Stimulated activated CD8-positive, alpha-beta memory T cell treated with anti-CD3 and anti-CD28 coated beads, Interleukin-7, amount 100 ng/mL, for 1 hour (primary cell): ENCODE measurements at places on chromosomes 11 and 22.

GRCh38 chr11:3134218-3134621, 30.9 kb downstream of the OSBPL5 start:
- no peak for DNase-seq

DNA sequence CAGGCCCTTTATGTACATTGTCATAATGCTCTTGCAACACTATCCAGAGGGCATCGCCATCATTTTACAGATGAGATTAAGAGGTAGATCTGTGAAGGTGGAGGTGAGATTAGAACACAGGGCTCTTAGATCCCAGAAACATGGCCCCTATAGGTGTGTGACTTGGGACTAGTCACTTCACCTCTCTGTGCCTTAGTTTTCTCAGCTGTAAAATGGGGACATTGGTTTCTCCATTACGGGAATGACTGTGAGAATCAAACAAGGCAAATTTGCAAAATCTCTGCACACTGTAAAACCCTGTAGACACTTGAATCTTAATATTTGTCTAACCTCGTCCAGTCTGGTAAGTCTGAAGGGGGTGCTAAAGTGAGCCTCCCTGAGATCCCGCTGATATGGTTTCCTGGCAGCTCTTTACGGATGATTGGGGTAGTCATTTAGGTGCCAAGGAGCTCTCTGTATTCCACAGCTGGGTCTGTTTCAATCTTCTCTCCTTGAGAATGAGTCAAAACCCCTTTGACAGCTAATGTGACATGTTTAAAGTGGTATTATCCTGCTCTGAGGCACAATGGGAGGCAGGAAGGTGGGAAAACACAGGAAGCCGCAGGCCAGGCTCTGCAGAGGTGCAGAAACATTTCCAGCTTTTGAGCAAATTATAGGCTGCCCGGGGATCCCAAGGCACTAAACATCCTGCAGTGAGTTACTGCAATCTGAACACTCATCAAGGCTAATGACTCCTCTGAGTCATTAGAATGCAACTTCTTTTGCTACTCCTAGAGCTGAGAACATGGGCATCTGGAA, 140.8 kb downstream of the CCDC81 start:
- no peak for DNase-seq

- no peak for DNase-seq
Observed at GRCh38 chr11:112161012-112161411, 2.9 kb downstream of the IL18 start.

GRCh38 chr11:67626970-67627369, 2.8 kb downstream of the NUDT8 start:
- DNase-seq = no peak

DNA sequence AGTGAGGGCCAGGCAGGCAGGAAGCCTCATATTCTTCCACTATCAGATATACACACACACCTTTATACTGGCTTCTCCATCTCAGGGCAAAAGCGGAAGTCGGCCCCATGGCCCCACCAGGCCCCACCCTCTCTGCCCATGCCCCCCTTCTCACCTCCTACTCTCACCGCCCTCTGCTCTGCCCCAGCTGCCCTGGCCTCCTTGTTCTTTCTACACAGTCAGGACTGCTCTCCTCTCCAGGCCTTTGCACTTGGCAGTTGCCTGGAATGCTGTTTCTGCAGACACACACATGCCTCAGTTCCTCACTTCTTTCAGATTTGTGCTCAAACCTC, 25.3 kb downstream of the OTOG start:
- DNase-seq = no peak

DNA sequence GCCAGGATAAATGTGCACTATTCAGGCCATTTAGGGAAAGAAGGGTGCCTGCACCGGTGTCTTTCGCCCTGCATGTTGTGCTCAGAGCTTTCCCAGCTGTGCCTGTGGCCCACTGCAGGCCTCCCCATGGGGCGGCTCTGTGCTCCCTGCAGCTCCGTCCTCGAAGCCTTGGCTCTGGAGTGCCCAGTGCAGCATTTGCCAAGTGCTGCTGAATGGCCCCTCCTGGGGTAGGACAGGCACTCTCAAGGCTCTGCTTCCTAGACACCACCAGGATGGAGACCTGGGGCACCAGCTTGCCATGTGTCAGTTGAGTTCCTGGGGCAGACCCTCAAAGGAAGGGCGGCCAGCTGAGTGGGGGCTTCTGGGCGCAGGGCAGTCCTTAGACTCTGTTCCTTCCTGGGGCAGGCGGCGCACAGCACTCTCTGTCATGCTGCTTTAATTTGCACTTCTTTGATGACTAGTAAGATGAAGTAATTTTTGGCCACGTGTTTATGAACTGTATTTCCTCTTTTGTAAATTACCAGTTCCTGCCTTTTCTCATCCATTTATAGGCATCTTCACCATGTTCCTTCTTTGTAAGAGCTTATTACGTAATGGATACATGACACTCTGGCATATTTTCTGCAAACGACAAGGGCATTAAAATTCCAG, 32.1 kb upstream of the GNB1L start:
- no peak for DNase-seq

- no peak for DNase-seq
Observed at GRCh38 chr11:132782102-132782501, 750.2 kb downstream of the OPCML start.

- no peak for DNase-seq
Observed at GRCh38 chr22:20524004-20524481, 16.6 kb downstream of the MED15 start.

- DNase-seq = no peak
Observed at GRCh38 chr11:121550247-121551030, 97.7 kb upstream of the SORL1-AS1 start.
